H1 (cell line): ENCODE measurements at places on chromosomes 7 and 10.

- no peak for DNase-seq
These were observed 34.9 kb upstream of the WAPL start for GRCh38 chr10:86556532-86556931.

GRCh38 chr10:79128923-79129305, 60.1 kb downstream of the ZMIZ1 start:
- DNase-seq = no peak

- no peak for DNase-seq
These were observed 159.7 kb downstream of the RTKN2 start for GRCh38 chr10:62108759-62109586.

GRCh38 chr10:12832096-12832495, 169.4 kb downstream of the CCDC3 start:
- no peak for DNase-seq
